NCI-H1092 (cell line): ENCODE measurements at places on chromosomes 6 and 20.
A peak's percentile ranks its signal among the peaks of the same experiment; 100 is the strongest.

- no peak for DNase-seq
Measured at GRCh38 chr6:121848523-121849255, 413.2 kb downstream of the GJA1 start.

- no peak for DNase-seq
Measured at GRCh38 chr6:9056556-9056955, 621.2 kb upstream of the SLC35B3 start.

GRCh38 chr20:34517114-34517505 is 888 bp downstream of the DYNLRB1 start:
- DNase-seq = no peak

GRCh38 chr20:2165871-2166270 is 64.2 kb downstream of the STK35 start:
- no peak for DNase-seq

- no peak for DNase-seq
Measured at GRCh38 chr6:3879194-3879952, 30.2 kb downstream of the FAM50B start.

GRCh38 chr6:16286151-16286522 is 47.8 kb downstream of the GMPR start:
- DNase-seq = no peak

DNA sequence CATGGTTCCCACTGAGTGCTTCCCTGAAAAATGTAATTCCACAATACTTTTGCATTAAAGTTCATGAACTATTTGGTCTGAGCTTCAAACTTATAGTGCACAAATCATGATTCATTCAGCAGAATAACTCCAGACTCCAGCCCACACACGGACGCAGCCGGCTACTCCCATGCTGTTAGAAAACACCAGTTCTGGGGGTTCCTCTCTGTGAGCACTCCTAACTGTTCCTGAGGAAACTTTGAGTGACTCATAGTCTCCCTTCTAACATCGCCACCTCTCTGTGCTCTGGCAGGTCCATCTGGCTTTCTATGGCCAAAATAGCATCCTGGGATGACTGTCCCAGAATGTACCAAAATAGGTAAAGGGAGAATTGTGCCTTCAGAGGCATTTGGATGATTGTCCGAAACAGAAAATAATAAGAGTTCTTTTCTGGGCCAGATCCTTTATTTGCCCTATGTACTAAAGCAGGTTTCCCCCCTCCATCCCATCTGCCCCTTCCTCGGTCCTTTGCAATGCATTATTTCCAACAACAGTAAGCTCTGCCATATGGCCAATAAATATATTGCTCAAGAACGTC is 32.3 kb upstream of the LY86 start:
- DNase-seq = no peak

DNA sequence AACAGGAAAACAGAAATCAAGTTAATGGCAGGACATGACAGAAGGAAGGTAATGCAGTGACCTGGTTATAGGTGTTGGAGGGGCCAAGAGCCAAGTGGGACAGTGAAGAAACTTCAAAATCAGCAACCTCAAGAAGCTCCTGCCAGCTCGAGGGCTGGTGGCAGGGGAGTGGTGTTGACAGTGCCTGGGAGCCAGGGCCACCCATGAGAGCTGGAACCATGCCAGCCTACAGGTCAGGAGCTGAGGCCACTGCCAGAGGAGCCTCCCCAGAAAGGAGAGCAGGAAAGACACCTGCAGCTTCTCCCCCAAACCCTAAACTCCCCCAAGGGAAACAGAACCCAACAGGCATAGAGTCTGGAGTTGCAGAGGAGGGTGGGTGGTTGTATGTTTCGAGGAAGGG is 262.1 kb downstream of the LRFN2 start:
- no peak for DNase-seq

GRCh38 chr6:169881398-169881797 is 130.0 kb downstream of the ERMARD start:
- DNase-seq = no peak

GRCh38 chr6:166630462-166630861 is 3.4 kb upstream of the RPS6KA2 start:
- no peak for DNase-seq

DNA sequence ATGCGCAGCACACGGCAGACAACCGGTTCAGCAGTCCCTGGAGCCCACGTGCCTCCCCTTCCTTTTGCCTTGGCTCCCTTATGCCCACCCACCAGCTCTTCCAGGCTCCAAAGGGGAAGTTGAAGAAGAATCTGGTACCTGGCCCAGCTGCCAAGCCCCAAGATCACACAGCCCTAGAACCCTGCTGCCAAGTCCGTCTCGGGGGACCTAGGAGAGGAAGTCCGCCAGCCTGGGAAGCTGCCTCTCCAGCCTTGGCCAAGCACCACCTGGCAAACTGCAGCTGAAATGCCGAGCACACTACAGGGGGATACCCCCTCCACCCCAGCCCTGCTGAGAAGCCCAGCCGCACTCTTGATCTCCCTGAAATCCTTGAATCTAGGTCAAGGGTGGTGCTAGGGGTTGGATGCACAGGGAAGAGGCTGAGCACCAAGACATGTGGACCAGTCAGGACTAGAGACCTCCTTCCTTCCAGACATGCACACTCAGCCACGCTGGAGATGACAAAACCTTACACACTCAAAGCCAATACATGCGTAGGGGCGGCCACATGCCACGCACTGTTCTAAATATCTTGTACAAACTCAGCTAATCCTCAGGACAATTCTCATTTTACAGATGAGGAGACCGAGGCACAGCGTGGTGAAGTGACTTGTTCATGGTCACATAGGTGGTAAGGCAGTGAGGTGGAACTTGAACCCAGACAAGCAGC is 124.1 kb downstream of the PREX1 start:
- DNase-seq = peak; percentile 38

DNA sequence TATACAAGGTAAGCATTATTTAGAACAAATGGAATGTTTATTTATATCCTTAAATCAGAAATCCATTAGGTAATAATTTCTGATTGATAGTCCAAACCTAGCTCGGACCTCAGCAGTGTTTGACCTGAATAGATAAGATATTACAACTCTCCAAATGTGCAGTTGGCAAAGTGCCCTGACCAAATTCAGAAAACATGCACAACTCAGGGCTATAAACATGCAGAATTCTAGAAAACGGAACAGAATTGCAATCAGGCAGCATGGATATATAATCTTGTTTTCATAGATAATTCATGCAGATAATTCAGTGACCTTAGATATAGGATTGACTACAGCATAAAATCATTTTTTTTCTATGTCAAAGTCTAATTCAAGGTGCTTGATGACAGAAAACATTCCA is 626.6 kb upstream of the CITED2 start:
- DNase-seq = no peak

- DNase-seq = no peak
Measured at GRCh38 chr6:53529324-53530036, 15.4 kb downstream of the GCLC start.

DNA sequence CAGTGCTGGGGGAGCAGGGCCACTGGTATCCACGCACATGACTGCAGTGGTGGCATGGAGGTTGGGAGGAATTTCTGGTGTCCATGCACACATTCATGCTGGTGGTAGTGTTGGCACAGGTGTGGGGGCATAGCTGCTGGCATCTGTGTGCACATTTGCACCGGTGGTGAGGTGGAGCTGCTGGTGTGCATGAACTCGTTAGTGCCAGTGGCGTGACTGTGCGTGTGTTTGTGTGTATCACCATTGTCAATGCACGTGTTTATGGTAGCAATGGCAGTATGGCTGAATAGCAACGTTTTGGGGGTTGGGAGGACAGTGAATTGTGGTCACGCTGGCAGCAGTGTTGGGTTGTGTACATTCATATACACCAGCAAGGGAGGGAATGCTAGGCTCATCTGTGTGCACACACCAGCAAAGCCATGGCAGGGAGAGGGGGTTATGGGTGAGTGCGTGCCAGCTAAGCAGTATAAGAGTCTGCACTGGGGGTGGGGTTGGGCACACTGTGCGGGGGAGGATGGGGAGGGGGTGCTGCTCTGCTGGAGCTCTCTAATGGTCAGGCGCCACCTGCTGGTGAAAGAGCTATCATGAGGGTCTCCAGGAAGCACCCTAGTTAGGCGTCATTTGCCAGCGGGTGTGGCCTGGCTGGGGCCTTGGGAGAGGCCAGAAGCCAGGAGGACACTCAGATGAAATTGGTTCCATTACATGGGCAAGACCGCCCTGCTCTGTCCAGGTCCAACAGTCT is 626.1 kb upstream of the ID4 start:
- DNase-seq = no peak

- no peak for DNase-seq
Measured at GRCh38 chr6:30769088-30769852, 24.9 kb upstream of the IER3 start.

DNA sequence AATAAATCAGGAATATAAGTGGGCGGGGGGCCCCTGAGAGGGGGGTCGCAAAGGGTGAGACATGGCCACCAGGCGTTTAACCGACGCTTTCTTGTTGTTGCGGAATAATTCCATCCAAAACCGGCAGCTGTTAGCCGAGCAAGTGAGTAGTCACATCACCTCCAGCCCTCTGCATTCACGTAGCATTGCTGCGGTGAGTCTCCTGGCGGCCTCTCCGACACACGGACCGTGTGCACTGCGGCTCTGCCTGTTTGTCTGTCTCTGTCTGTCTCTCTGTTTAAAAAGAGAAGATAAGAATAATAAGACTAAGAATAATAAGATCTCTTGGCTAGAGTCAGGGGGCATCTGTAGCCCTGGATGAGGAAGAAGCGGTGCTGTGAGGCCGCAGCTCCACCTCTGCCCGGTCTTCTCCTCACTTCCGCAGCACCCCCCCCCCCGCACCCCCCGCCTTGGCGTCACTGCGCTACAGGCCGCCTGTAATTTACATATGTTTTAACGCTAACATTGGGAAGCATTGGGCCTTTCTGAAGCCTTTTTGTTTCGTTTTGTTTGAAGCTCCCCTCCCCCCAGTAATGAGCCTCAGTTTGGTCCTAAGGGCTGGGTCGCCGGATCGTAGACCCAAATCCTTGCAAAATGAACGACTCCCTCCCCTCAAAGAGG is 993 bp downstream of the STX16 start:
- DNase-seq = no peak

DNA sequence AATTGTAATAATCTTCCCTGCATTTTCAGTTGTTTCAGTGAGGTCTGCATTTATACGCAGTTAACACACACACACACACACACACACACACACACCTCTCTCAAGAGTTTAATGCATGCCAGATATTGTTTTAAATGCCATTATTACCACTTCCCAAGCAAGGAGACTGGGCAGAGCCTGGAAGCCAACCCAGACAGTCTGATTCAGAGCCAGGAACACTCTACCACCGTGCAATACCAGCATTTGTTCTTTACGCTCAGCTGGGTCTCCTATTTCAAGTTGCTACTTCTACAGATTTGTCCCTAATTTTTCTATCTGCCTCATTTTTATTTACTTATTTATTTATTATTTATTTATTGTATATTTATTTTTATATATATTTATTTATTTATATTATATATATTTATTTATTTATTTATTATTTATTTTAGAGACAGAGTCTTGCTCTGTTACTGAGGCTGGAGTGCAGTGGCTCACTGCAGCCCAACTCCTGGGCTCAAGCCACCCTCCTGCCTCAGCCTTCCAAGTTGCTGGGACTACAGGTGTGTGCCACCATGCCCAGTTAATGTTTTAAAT is 68.4 kb downstream of the PCSK2 start:
- DNase-seq = peak; percentile 24

DNA sequence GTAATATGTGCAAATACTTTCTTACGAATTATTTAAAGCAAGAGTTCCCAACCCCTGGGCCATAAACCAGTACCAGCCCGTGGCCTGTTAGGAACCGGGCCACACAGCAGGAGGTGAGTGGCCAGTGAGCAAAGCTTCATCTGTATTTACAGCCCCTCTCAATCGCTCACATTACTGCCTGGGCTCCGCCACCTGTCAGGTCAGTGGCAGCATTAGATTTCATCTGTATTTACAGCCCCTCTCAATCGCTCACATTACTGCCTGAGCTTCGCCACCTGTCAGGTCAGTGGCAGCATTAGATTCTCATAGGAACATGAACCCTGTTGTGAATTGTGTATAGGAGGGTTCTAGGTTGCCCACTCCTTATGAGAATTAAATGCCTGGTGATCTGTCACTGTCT is 142.0 kb downstream of the RNASET2 start:
- DNase-seq = peak; percentile 81

GRCh38 chr6:23175391-23175790 is 606.0 kb downstream of the HDGFL1 start:
- DNase-seq = no peak

- no peak for DNase-seq
Measured at GRCh38 chr6:137487869-137488149, 6.4 kb downstream of the OLIG3 start.

- DNase-seq = no peak
Measured at GRCh38 chr20:8301655-8302054, 169.6 kb downstream of the PLCB1 start.

DNA sequence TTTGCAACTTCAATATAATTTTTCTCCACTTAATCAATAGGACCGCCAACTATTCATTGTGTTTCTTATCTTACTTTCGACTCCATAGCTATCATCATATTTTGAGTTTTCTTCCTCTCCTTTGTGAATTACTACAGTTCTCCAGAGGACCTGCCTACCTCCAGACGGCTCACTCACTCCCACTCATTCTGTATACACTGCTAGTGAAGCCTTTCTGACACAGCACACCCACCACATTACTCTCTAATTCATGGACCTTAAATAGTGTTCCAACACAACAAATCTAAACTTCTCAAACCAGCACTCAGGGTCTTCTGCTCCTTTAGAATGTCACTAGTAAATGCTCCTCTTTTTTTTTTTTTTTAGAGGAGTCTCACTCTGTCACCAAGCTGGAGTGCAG is 23.8 kb downstream of the FKBP5 start:
- DNase-seq = no peak

DNA sequence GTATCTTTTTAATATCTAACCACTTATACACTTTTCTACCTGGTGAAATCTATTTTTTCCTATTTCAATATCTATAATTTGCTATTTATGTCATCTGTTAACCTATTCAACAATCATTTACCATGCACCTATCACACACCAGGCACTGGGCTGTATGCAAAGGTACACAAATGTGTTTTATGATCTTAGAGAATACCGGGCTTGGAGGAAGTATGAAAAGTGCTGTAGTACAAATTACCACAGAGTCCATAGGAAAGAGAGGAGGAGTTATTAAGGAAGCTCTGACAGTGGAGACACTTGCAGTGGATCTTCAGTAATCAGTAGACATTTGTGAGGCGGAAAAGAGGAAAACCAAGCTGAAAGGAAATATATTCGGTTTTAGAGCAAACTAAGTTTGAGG is 96.0 kb downstream of the HIVEP2 start:
- no peak for DNase-seq

DNA sequence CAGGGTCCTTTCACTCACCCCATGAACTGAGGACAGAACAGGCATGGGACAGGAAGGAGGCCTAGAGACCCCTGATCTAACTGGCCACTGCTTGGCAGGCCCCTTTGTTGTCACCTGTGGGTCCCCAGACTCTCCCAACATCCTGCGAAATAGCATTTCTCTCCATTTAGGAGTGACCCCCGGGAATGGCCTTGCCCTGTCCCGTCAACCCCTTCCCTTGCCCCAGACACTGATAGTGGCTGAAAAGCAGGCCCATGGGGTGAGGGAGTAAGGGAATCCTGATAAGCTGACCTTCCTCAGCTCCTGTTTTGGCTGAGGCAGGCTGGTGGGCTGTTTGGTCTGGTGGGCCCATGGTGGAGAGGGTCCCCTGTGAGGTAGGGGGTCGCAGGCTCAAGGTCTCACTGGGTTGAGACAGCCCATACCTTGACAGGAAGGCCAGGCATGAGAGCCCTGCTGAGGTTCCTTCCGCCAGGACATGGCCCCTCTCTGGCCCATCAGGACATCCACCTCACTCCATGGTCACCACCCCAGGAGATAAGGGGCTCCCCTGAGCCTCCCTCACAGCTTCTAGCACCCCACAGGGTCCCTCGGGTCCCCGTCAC is 139.3 kb downstream of the MRPL14 start:
- DNase-seq = no peak

- no peak for DNase-seq
Measured at GRCh38 chr6:136886091-136886490, 36.0 kb upstream of the SLC35D3 start.
